NCI-H2227 treated with DMSO at 0.1 percent for 48 hours (cell line): ENCODE measurements at places on chromosomes 1 and 21.

GRCh38 chr1:85137660-85138059 is 63.2 kb downstream of the SYDE2 start:
- DNase-seq: no peak

- no peak for DNase-seq
Observed at GRCh38 chr1:64664299-64664698, 80.6 kb upstream of the RAVER2 start.

DNA sequence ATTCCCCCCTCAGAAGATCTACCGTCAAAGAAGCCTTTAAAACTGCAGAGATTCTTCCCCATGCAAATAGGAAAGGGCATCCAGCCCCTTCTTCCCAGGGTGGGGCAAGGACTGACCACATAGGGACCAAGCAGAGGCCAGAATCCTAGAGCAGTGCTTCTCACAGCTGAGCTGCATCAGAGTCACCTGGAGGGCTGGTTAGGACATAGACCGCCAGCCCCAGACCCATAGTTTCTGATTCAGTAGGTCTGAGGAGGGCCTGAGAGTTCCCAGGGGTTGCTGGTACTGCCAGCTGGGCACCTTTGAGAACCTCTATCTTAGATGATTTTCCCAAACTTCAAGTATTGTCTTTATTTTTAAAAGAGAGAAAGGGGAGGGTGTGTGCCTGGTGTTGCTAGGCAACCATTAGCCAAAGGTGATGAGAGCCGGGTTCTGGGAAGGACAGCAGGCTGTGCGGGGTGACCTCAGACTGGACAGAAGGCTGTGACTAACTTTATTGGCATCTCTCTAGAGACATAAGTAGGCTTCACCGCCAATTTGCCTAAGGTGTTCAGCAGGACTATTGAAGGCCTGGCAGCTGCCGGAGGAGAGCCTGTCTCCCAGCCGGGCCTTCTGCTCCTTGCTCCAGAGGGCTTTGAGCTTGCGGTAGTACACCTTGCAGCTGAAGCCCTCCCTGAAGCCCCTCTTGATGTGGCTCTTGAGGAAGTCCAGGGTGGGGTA is 3.0 kb downstream of the SPATA46 start:
- DNase-seq: no peak

GRCh38 chr1:243793298-243793697 is 56.7 kb downstream of the AKT3 start:
- DNase-seq: no peak

DNA sequence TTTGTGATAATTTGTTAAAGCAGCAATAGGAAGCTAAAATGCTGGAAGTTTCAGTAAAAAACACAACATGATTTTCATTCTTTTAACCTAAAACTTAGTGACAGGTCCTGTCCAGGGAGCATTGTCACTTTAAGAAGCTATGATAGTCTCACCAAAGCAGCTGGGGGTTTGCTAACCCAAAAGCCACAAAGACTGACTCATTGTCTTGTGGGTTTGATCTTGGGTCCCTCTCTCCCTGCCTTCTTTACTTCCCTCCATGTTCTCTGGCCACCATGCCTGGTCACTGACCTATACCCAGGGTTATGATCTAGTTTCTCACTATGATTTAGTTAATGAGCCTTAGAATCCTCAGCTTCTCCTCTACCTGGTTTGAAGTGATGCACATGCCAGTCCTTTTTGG is 213.5 kb upstream of the PTGFR start:
- DNase-seq: no peak

DNA sequence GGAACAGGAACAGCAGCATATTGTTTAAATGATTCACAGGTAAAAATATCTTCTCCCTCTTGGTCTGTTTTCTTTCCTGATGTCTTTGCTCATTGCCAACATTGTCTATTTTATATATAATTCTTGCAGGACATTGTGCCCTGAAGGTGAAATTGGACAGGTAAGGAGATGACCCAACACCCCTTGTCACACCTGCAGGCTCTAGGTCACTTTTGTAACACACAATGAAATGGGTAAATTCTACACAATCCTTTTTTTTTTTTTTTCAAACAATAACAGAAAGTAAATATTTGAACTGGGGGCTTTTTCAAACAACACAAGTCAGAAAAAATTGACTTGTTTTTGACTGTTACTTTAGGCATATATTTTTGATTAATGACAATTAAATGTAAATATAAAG is 62.9 kb upstream of the ERG start:
- DNase-seq: no peak

DNA sequence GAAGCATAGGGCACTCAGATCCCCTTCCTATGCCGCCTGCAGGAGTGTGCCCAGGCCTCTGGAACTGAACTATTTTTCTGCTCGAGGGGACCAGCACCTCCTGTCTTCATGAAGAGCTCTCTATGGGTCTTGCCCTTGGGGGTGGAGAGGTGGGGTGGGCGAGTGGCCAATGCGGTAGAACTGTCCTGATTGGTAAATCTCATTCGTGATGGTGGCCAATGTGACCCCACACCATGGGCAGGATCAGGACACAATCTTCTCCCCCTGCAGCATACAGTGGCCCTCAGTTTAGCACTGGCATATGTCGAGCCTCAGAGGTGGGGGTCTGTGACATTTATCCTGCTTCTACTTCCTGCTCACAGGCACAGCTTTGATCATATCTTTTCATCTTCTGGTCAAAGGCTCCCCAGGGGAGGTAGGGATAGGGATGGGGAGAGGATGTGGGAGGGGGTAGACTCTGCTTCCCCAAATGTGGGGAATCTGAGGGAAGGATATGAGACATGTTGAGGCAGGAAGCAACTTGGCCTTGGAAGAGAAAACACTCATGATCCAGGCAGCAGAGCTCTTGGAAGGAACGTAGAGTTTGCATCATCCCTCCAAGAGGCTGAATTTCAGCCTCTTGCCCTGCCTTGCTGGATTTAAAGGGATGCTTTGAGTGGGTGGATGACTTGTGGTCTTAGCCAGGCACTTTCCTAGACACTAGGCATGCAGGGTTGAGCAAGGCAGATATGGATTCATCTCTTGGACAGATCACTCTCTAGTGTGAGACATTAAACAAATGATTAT is 81.8 kb downstream of the LAMC2 start:
- DNase-seq: no peak

DNA sequence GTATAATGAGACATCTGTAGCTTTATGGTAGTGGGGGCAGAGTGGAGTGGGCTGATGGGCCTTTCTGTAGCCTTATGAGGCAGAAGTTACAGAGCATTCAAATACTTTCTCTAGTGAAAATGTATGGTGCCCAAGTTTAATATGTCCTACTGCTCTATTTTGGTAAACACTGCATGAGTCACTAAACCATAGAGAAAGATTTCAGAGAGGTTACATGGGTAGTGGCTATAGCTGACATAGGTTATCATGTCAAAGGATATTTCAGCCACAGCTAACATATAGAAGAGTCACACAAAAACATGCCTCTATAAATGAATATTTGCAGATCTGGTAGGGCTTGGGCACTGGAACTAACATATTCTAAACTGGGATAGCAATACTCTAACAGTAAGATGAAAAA is 212.4 kb upstream of the USP25 start:
- DNase-seq: no peak
